ENCODE measurements at places on chromosomes 6 and 20.

- no peak for DNase-seq
These were observed 15.2 kb downstream of the TBX18 start for GRCh38 chr6:84749181-84749580.

DNA sequence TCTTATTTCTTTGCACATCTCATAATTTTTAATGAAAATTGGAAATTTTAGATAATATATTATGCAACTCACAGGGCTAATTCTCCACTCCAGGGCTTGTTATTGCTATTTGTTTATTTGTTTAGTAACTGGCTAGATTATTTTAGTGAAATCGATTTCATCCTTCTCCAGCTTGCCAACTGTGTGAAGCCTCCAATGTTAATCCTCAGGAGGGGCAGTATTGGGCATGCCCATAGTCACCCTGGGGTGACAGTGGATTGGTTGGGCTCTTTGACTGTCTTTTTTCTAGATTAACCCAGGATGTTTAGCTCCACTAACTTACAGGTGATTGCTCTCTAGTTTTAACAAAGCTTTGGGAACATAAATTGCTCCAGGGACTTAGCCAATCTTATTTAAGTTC, 450.1 kb downstream of the BMP2 start:
- no peak for DNase-seq

GRCh38 chr6:157811476-157812173, 11.4 kb upstream of the SNX9 start:
- DNase-seq = no peak

DNA sequence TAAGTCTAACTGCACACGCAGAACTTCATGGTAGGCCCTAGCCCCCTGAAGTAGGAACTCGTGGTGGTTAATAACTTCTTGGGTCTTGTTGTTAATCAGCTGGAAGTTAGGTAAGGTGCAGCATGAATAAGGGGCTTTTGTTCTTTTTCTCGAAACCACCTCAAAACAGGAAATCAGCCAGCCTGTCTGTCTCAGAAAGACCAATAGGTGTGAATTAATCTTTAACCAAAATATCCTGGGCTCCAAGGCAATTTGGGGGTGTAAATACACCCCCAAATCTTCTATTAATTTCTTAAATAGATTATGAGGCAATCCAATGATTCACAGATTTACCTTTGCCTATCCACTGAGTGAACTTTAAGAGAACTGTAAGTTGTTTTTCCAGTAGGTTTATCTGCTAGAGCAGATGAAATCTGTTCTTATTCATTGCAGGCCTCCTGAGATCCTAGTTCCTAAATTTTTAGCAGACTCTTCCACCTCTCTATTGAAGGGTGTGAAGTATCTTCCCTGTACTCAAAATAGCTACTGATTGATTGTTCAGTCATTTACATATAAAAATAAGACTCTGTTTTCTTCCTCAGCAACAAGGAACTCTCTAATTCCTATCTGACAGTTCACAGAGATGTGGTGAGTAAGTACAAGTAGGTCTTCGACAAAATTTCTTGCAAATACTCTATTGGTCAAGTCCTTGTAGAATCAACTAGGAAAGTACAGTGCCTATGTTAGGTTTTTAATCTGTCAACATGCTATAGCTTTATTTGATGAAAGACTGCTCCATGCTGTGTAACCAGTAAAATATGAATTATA, 427.1 kb upstream of the NOX3 start:
- DNase-seq = no peak

DNA sequence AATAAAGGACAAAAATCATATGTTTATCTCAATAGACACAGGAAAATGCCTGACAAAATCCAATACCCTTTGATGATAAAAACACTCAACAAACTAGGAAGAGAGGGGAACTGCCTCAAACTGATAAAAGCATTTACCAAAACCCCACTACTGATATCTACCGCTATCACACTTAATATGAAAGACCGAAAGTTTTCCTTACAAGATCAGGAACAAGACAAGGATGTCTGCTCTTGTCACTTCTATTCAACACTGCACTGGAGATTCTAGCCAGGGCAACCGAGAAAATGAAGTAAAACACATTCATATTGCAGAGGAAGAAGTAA, 25.1 kb downstream of the GZF1 start:
- DNase-seq = no peak

GRCh38 chr6:152634773-152635172, 2.4 kb downstream of the SYNE1 start:
- no peak for DNase-seq

GRCh38 chr6:130776287-130776925, 50.8 kb upstream of the SMLR1 start:
- DNase-seq = no peak

- DNase-seq = no peak
These were observed 84.7 kb downstream of the TASP1 start for GRCh38 chr20:13554076-13554475.

DNA sequence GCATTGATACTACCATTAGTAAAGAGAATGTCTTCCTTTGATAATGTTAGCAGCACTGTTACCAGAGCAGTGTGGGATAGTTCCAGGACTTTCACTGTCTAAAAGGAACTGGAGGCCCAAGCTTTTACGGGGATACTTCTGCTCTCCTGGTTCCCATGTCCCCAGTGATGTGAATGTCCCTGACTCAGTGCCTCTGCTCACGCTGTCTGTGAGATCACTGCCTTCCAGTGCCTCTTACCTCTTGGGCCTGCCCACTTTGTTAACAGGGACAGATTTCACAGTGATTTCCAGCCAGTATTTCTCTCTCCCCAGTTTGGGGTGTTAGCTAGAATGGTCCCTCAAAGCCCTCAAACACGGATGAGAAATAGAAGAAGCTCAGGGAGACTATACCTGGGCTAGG, 14.4 kb downstream of the PTPRA start:
- no peak for DNase-seq

- DNase-seq = no peak
These were observed 29.0 kb downstream of the JARID2 start for GRCh38 chr6:15274692-15275387.

- no peak for DNase-seq
These were observed 27.6 kb downstream of the GRM1 start for GRCh38 chr6:146056506-146056905.

DNA sequence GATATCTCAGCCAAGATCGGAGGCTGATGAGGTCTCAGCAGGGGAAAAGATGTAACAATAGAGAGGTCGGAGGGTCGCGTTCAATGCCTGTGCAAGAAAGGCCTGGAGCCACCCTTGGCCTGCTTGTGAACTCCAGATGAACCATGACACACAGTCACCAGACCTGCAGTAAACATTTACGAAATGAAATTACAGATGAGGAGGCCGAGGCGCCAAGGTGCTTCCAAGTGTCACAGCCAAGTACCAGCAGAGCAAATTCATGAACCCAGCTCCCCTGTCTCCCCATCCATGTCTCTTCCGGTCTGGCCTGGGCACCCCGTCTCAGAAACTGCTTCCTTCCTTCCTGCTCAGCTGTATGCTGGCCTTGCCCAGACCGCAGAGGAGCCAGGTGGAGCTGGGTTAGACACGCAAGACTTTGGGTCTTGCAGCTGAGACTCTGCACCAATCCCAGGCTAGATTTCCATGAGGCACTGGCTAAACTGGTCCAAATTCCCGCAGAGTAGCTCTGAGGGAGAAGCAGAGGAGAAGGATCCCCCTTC, 48.1 kb downstream of the CHMP4B start:
- no peak for DNase-seq

- no peak for DNase-seq
These were observed 9.7 kb downstream of the TGM3 start for GRCh38 chr20:2305479-2305878.

DNA sequence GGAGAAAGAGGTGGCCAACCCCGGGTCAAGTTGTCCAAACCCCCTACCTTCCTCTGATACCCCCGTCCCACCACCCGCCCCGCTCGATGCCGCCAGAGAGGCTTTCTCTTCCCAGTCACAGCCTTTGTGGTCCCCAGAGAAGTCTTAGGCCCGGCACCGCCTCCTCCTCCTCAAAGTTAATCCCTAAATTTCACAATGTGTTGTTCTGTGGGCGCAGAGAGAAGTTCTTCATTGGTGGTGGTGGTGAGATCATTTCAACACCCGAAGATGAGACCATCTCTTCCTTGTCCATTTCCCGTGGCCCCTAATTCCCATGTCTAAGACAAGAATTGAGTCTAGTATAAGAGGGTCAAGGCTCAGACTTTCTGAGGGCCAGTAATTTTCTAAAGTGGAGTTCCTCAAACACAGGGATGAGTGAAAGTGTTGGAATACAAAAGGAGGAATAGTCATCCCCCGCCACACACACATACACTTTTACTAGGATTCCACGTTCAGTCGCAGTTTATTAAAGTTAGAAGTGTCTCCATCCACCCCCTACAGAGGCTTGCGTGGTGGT, 10.4 kb downstream of the TRIM31 start:
- no peak for DNase-seq

DNA sequence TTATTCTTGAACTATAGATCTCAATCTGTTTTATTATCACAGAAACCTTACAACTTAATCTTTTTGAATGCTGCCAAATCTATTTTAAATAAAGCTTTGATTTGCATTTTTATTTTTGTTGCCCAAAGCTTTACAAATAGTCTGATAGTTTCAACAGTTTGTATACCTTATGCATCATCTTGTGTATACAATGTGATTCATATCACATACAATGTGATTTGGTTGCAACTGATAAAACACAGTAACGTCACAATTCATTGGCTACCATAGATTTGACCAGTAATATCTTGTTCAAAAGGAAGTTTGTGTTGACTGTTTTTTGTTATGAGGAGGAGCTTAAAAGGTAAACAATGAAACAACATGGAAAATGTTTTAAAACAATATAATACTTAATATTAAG, 110.9 kb downstream of the EYA4 start:
- DNase-seq = no peak

GRCh38 chr6:134345789-134346188, 27.9 kb upstream of the SGK1 start:
- no peak for DNase-seq

- DNase-seq = no peak
These were observed 1.7 kb downstream of the RANBP9 start for GRCh38 chr6:13709689-13710551.

Measured in 8988T (cell line).